ENCODE measurements at places on chromosomes 11 and 22. TPM values are rescaled to one million over a fixed set of nuclear protein-coding genes. Genes with fewer than 3 reads are reported as not detected.

DNA sequence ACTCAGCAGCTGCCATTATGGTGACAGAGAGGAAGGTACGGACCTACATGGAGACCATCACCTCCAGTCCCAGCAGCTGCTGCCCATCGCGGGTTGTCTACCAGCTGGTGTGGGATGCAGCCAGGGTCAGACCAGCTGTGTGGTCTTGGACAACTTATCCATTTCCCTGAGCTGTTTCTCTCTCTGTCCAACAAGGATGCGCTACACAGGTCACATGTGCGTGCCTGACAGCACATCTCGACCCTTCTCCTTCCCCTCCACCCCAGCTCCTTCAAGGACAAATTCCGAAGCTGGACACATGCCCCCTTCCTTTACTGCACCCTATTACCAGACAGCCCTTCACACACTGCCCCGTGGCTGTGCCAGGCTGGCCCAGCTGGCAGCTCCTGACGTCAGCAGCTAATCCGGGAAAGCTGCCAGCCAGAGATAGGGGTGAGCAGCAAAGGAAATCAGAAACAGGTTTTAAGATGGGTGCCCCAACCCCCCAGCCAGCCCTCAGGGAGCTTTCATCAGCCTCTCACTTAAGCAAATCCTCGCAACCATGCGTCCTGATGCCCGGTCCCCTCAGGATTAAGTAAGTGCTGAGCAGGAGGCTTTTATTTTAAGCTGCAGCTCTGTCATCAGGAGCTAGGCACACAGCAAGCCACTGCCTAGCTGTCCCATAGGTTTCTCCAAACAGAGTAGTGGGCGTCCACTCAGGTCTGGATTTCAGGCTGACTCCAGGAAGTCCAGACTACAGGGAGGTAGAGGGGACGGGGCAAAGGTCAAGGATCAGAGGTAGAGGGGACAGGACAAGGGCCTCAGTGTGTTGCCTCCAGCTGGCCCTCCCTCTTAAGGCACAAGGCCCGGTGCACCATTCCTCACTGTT is 20.3 kb downstream of the TEF start:
- no peaks in the 10 kb centered on the region for H3K4me1 ChIP-seq
- no peak overlapping the region for H3K27ac ChIP-seq
- no peaks in the 10 kb centered on the region for H3K36me3 ChIP-seq
- DNase-seq, result no peak

- no peaks in the 10 kb centered on the region for H3K4me1 ChIP-seq
- no peak overlapping the region for H3K4me3 ChIP-seq
- no peak overlapping the region for H3K27ac ChIP-seq
- no peaks in the 10 kb centered on the region for H3K36me3 ChIP-seq
Observed at GRCh38 chr11:94595076-94595475, 27.9 kb downstream of the PIWIL4 start.

DNA sequence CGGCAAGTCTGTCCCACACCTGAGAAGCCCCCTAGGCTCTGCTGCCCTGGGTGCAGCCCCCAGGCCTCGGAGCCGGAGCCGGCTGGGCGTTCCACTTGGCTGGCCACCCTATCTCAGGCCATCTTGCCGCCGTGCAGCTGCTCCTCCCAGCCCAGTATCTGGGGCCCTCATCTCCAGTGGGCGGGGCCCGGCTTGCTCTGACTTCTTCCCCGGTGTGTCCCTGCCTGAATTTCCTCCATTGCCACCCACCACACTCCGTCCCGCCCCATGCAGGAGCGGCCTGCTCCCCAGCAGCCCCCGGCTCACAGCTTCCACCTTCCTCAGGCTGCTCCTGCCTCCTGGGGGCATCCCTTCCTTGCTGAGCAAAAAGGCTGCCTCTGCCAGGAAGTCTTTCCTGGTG is 46.6 kb downstream of the WNT7B start:
- H3K27ac ChIP-seq, result no peak overlapping the region
- no peak for DNase-seq
- no peaks in the 10 kb centered on the region for H3K36me3 ChIP-seq
- H3K4me3 ChIP-seq, result no peak overlapping the region

DNA sequence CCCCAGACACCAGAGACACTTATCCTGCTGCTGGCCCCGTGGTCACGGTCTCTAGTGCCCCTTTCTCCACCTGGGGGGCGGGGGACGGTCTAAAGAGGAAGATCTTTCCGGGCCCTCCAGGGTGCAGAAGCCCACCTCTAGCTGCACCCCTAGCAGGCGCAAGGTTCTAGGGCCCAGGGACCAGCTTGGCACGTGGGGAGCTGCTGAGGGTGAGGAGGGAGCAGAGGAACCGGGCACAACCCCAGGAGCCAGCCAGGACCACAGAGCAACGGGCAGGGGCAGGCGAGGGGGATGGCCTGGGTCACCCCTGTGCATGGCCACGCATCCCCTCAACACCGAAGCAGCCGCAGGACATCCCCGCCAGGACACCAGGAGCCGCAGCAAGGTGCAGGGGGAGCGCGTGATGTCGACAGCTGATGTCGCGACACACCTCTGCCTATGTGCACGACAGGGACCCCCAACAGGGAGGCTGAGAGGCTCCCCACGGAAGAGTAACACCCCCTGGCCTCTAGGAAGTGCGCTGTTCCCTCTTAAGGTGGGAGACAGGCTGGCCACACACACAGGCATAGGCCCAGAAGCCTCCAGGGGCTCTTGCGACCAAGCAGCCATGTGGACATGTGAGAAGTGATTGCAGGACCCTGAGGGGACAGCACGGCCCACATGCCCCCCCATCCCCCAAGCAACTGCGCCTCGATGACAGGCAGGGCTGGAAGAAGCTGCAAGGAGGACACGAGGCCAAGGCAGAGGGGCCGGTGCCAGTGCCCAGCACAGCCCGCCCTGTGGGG is 5.1 kb downstream of the LRFN4 start:
- H3K4me3 ChIP-seq, result no peak overlapping the region
- H3K36me3 ChIP-seq, result no peaks in the 10 kb centered on the region
- no peak for DNase-seq
- H3K27me3 ChIP-seq, result no peaks in the 10 kb centered on the region
- H3K4me1 ChIP-seq, result no peaks in the 10 kb centered on the region
- H3K27ac ChIP-seq, result no peak overlapping the region

DNA sequence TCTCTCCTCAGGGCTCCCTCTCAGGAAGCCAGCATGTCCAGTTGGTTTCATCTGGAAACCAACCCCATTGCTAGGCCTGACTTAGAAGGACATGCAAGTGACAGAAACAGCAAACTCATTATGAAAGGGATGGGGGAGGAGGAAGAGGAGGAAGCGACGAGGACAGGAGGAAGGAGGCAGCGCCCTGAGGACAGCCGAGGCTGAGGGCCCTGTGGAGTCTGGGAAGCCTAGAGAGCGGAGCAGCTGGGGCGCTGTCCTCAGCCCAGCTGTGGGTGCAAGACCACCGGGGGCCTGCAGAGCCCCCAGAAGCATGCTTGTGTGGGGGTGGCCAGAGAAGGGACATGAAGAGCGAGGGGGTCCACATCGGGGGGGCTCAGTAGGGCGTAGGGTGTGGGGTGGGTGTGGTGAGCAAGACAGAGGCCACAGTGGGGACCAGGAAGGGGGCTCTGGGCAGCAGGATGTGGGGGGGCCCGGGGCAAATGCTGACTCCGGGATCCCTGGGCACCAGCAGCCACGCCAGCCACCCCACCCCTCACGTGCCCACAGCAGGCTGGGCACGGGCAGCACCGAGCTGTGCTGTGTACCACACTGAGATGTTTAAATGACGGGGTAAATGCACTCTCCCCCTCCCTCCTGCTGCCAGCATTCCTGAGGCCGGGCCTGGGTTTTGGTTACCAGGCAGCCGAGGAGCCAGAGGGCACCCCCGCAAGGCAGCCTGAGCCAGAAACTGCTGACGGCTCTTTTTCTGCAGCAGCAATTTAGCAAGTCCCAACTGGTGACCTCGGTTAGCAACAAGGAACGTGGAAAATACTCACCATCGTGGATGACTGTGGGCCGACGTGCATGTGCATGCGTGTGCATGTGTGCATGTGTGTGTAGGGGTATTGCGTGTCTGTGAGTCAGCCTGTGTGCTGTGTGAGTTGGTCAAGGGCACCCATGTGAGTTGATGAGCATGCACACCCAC is 82.7 kb upstream of the LINC01488 start:
- H3K27ac ChIP-seq, result peak overlapping the region; percentile 51
- DNase-seq, result no peak
- no peak overlapping the region for H3K4me3 ChIP-seq
- no peaks in the 10 kb centered on the region for H3K27me3 ChIP-seq

GRCh38 chr22:40313007-40313406 is 33.3 kb upstream of the ADSL start:
- DNase-seq, result no peak
- no peak overlapping the region for H3K4me3 ChIP-seq
- H3K27ac ChIP-seq, result no peak overlapping the region
- H3K27me3 ChIP-seq, result no peaks in the 10 kb centered on the region
- peaks cover 70% of the 10 kb centered on the region for H3K36me3 ChIP-seq
- peaks cover 17% of the 10 kb centered on the region for H3K4me1 ChIP-seq

WBP2NL gene
- 0.82 TPM for total RNA-seq

RAC2 gene
- total RNA-seq, result 433 TPM

CABP4 gene
- 0.28 TPM for total RNA-seq

RIC3 gene
- total RNA-seq, result 11.8 TPM

MRGPRX3 gene
- total RNA-seq, result not detected

EHBP1L1 gene
- total RNA-seq, result 97.3 TPM

RCOR2 gene
- 0.11 TPM for total RNA-seq
